AG04449 (cell line): ENCODE measurements at places on chromosomes 6 and 20.

DNA sequence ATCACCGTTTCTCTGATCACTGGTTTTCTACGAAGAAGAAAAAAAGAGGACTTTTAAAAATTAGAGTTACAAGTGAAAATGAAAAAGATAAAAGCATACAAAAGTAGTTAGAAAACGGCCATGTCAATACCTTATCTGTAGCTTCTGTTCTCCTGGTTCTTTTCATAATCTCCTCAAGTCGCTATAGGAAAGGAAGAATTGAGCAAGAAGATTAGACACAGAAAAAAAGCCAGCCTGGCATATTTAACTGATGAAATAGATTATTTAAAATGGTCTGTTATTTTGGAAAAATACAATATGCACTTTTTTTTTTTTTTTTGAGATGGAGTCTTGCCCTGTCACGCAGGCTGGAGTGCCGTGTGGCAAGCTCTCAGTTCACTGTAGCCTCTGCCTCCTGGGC is 70.2 kb upstream of the BCLAF1 start:
- no peak for DNase-seq

GRCh38 chr6:100880149-100880852 is 828 bp downstream of the ASCC3 start:
- DNase-seq: no peak

GRCh38 chr20:36613974-36614373 is 8.4 kb downstream of the RAB5IF start:
- no peak for DNase-seq

DNA sequence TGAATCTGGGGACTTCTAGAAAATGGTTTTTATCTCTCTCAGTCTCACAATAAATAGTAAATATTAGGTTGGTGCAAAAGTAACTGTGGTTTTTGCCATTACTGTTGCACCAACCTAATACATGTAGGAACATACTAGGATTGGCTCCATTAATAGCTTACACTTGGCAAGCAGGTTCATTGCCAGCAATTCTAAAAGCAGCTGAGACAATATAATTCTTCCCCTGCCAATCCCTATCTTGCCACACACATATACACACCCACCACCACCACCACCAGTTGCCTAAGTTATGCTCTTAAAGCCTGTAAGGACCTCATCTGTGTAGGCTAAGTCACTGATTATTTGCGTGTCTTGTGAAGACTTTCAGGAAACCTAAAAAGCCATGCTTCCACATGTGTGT is 145.1 kb downstream of the KIF16B start:
- no peak for DNase-seq

DNA sequence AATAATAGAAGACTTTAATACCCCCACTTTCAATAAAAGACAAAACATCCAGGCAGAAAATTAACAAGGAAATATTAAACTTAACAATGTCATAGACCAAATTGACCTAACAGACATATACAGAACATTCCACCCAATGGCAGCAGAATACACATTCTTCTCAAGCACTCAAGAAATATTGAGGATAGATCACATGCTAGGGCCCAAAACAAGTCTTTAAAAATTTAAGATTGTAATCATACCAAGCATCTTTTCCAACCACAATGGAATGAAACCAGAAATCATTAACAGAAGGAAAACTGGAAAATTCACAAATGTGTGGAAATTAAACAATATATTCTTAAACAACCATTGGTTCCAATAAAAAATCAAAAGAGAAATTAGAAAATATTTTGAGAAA is 161.0 kb downstream of the COL12A1 start:
- DNase-seq: peak; percentile 17

DNA sequence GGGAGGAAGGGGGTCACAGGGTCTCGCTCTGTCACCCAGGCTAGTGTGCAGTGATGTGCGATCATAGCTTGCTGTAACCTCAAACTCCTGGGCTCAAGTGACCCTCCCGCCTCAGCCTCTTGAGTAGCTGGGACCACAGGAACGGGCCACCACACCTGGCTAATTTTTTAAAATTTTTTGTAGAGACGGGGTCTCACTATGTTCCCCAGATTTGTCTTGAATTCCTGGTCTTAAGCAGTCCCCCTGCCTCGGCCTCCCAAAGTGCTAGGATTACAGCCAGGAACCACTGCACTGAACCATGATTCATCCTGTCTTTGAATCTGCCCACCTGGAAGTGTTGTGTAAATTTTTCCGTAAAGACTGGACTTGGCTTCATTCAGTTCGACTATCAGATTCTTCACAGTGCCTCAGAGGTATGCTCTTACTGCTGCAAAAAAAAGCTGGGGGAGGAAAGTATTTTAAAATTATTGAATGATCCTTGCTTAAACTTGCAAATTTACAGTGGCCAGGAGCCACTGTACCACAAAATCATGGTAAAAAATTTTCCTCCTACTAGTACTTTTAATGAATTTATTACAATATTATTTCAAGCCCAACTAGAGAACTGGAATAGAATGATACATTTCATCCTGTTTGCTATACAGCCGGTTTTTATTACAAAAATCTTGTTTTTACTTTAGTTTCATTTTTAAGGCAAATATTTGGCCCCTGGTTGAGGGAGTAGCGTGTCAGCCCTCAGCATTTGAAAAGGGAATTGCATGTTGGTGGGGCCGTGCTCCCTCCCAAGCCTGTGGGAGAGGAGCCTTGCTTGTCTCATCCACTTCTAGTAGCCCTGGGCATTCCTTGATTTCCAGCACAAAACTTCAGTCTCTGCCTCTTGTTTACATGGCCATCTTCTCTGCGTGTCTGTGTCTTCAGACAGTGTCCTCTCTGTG is 202.5 kb upstream of the SGK1 start:
- DNase-seq: no peak

DNA sequence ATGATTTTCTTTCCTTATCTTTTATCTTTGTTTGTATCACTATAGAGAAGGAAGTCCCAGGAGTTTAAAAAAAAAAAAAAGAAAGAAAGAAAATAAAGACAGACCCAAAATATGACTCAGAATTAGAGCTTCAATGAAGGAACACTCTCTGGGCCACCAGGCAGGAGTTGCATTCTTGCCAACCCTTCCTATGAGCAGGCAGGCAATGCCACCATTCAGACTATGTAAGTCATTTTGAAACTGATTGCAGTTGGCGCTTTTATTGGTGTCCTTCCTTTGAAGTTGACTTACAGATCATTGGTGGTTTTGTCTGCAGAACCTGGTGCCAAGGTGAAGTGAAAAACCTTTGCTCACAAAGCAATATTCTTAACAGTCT is 50.3 kb downstream of the MYB start:
- DNase-seq: no peak
